ENCODE measurements at places on chromosomes 4 and X. TPM values are rescaled to one million over a fixed set of nuclear protein-coding genes. Genes with fewer than 3 reads are reported as not detected.

- H3K36me3 ChIP-seq = no peaks in the 10 kb centered on the region
- no peak for DNase-seq
- no peaks in the 10 kb centered on the region for H3K27me3 ChIP-seq
Measured at GRCh38 chr4:177461606-177462005, 19.4 kb upstream of the AGA start.

DNA sequence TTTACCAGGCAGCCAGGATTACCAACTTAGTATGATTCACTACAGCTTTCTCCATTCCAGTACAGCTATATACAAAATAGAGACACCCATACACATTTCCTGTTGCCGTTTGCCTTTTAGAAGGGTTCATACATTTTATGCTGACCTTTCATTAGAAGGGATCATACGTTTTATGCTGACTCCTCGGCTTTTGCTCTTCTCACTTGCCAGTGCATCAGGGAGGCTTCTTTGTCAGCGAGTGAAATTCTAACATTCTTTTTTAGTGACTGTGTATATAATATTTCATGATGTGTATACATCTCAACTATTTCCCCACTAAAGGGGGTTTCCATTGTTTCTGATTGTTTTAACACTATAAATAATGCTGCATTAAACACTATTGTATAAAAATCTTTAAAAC lies 552.6 kb downstream of the TRIML1 start:
- H3K4me1 ChIP-seq = no peaks in the 10 kb centered on the region
- H3K36me3 ChIP-seq = no peaks in the 10 kb centered on the region
- DNase-seq = no peak
- H3K27ac ChIP-seq = no peak overlapping the region
- H3K4me3 ChIP-seq = no peak overlapping the region
- H3K27me3 ChIP-seq = 0 out of 2 replicates have a peak, but pooled peaks cover 6% of the 10 kb centered on the region

DNA sequence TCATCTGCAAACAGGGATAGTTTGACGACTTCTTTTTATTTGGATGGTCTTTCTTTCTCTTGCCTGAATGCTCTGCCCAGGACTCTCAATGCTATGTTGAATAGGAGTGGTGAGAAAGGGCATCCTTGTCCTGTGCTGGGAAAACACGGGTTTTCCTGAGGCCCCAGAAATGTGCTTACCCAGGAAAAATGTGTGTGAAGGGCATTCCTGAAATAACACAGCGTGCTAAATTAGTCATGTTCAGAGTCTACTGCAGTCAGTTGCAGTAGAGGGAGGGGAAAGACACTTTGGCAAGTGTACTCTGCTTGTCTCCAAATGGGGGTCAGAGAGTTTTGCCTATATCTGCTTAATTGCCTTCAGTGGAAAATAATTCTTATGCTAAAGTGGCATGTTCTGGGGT lies 153.9 kb downstream of the CCNG2 start:
- no peak overlapping the region for H3K27ac ChIP-seq
- H3K27me3 ChIP-seq = no peaks in the 10 kb centered on the region

DNA sequence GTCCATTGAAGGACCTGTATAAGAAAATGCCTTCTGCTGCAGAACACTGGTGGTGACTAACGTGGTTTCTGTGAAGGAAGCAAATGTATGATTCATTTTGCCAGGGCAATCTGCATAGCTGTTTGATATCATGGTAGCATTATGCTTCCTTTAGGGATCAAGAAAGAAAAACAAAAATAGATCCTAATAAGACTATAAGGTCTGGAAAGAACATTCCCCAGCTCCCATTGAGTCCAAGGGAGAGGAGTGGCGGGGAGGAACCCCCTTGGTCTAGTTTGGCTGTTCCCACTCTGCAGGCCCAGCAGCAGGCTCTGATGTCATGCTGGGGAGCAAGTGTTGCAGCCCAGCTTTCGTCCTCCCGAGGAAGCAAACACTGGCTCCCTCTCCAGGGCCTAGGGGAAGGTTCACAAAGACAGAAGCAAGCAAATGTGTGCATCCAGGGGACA lies 154.5 kb upstream of the GALNT7 start:
- no peak overlapping the region for H3K4me3 ChIP-seq
- H3K36me3 ChIP-seq = no peaks in the 10 kb centered on the region
- no peaks in the 10 kb centered on the region for H3K27me3 ChIP-seq
- peak; percentile 53 for DNase-seq

DNA sequence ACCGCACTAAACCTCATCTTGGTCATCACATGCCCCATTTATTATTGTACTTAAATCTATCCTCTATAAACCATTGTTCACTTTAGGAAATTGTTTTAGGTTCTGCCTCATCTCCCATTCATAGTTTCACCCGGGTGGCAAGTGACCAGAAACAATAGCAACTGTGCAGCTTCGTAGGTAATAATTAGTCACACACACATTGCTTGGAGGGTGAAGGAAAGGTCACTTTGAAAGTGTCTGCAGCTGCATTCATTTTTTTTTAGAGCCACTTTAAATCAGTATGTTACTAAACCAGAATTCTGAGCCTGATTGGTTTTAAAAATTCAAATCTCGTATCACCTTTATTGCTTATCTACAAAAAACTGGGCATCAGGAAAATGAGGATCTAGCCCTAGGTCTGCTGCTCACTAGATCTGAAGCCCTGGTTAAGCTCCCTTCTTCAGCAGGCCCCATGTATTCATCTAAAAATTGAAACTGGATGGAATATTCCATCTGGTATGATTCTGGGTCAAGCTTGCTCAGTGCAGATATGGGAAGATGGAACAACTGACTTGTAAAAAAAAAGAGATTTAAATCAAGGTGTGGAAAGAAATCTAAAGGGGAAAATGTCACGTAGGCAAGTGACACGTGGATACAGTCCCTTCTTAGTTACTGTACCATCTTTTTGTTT lies 62.4 kb downstream of the LIMCH1 start:
- no peak overlapping the region for H3K4me3 ChIP-seq
- 0 out of 2 replicates have a peak, but pooled peaks cover 4% of the 10 kb centered on the region for H3K36me3 ChIP-seq
- DNase-seq = peak; percentile 70
- no peaks in the 10 kb centered on the region for H3K27me3 ChIP-seq
- peaks cover 46% of the 10 kb centered on the region for H3K4me1 ChIP-seq
- peak overlapping the region; percentile 74 for H3K27ac ChIP-seq

The DNAAF6 gene
- not detected for total RNA-seq

GRCh38 chrX:67607466-67607865 lies 63.6 kb downstream of the AR start:
- H3K27ac ChIP-seq = no peak overlapping the region
- H3K36me3 ChIP-seq = no peaks in the 10 kb centered on the region
- no peak overlapping the region for H3K4me3 ChIP-seq
- no peaks in the 10 kb centered on the region for H3K27me3 ChIP-seq

DNA sequence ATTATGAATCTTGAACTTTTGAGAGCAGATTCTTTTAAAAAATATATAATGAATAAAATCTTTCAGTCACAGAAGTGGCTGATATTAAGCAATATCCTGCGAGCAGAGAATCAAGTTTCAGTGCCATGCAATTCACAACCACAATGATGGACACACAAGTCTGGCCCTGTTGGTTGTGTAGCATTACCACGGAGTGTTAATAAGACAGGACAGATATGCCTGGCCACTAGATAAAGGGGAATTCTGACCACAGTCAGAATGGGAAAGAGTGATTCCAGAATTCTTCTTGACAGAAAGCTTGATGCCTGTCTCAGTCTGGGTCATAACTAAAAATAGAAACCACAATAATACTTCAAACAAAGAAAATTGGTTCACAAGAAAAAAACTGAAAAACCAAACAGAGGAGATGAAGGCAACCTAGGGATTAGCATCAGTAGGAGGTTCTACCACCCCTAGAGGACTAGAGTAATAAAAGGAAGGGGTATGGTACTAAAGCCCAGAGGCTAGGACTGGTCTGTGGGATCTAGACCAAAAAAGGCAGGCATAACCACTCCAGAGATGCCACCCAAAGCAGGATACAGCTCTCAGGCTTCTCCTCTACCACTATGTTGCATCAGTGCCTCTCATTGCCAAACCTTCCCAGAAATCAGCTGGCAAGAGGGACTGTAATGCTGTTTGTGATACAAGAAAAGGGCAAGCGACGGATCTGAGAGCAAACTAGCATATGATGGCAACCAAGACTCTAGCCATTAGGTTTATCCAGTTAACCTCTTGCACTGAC lies 59.0 kb downstream of the RNF150 start:
- H3K27me3 ChIP-seq = no peaks in the 10 kb centered on the region
- H3K27ac ChIP-seq = no peak overlapping the region
- no peak overlapping the region for H3K4me3 ChIP-seq
- no peaks in the 10 kb centered on the region for H3K36me3 ChIP-seq
- no peaks in the 10 kb centered on the region for H3K4me1 ChIP-seq

DNA sequence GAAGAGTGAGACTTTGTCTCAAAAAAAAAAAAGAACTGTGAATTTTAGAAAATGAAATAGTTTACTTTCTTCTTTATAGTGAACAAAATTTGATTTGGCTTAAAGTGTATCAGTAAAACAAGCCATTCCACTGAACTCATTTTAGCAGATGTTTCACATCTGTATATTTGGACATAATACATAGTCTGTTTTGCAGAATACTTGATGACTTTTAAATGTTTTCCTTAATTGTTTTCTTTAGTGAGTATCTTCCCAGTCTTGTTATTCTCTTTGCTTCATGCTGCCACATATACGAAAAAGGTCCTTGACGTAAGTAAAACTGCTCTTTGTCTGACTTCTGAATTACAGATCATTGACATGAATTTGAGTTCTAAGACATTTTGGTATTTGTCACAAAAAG lies 8.3 kb downstream of the TMEM33 start:
- H3K27me3 ChIP-seq = no peaks in the 10 kb centered on the region
- H3K4me3 ChIP-seq = no peak overlapping the region
- peaks cover 11% of the 10 kb centered on the region for H3K4me1 ChIP-seq
- DNase-seq = no peak

GRCh38 chr4:534576-535151 lies 35.7 kb downstream of the PIGG start:
- peaks cover 15% of the 10 kb centered on the region for H3K36me3 ChIP-seq
- H3K4me1 ChIP-seq = no peaks in the 10 kb centered on the region
- DNase-seq = no peak
- H3K27ac ChIP-seq = no peak overlapping the region
- no peaks in the 10 kb centered on the region for H3K27me3 ChIP-seq

DNA sequence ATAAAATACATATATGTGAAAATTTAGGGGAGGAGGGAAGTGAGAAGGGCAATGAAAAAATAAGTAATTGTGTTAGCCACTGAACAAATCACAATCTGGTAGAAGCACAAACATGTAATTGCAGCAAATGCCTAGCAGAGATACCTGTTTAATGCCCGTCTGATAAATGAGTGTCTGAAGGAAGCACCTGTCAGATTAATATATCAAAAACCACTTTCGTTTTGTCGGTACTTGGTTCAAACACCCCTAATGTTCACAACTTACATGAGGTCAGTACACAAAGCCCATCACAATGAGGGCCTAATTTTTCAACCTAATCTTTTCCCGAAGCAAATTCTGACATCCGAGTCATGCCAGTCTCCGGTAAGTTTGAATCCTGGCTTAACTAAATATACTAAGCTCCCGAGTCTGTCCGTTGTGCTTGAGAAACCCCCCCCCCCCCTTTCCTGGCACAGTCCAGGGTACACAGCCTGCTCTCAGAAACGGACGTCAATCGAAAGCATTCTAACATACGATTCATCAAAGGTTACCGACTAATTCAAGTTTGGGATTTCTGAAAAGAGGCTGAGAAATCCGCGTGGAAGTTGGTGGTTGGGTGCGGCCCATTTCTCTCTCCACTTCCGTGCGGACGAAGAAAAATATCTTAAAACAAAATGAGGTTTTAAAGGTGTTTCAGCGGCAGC lies 758 bp downstream of the SDAD1 start:
- DNase-seq = no peak
- no peaks in the 10 kb centered on the region for H3K27me3 ChIP-seq
- no peaks in the 10 kb centered on the region for H3K36me3 ChIP-seq
- no peak overlapping the region for H3K27ac ChIP-seq

The ADAMTS3 gene
- total RNA-seq = 0.76 TPM

DNA sequence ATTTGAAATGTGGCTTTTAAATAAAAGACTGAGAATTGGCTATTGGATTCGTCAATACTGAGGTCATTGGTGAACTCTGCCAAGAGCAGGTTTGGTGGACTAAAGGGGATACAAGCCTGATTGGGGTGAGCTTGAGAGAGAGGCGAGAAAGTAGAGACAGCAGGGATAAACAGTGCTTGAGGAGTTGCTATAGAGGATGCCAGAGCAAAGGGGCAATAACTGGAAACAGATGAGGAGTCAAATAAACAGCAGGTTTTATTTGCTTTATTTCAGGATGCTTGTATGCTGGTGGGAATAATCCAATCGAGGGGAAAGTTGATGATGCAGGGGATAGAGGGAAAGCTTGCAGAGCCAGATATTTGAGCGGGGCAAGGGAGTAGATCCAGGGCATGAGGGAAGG lies 24.0 kb upstream of the ANXA3 start:
- H3K4me3 ChIP-seq = no peak overlapping the region
- H3K27ac ChIP-seq = no peak overlapping the region
- H3K4me1 ChIP-seq = peaks cover 20% of the 10 kb centered on the region
- no peaks in the 10 kb centered on the region for H3K27me3 ChIP-seq

DNA sequence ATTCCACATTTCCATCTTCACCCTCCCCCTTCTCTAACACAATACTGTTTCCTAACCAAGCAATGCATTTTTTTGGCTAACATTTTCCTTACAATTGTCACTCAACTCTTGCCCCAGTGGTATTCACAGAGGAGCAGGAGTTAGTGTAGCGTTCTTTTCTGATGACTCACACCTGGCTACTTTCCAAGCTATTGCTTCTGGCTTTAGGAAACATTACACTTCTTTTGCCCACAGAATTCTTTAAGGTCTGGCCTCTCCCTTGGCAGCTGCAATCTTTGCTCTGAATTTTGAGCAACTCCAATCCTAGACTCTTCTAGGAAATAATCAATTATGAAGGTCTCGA lies 27.5 kb upstream of the PDGFC start:
- peak overlapping the region; percentile 28 for H3K4me3 ChIP-seq
- H3K4me1 ChIP-seq = peaks cover 26% of the 10 kb centered on the region
- peak overlapping the region; percentile 69 for H3K27ac ChIP-seq
- DNase-seq = peak; percentile 85
- no peaks in the 10 kb centered on the region for H3K36me3 ChIP-seq
- H3K27me3 ChIP-seq = no peaks in the 10 kb centered on the region

- no peaks in the 10 kb centered on the region for H3K27me3 ChIP-seq
- DNase-seq = no peak
- no peak overlapping the region for H3K4me3 ChIP-seq
- no peaks in the 10 kb centered on the region for H3K36me3 ChIP-seq
- H3K4me1 ChIP-seq = no peaks in the 10 kb centered on the region
- no peak overlapping the region for H3K27ac ChIP-seq
Measured at GRCh38 chr4:36692586-36692985, 411.2 kb downstream of the DTHD1 start.

Data from PC-9 (cell line).